ENCODE measurements at places on chromosomes 16 and 17. TPM values are rescaled to one million over a fixed set of nuclear protein-coding genes. Genes with fewer than 3 reads are reported as not detected.

Gene C17orf78
- not detected for total RNA-seq

DNA sequence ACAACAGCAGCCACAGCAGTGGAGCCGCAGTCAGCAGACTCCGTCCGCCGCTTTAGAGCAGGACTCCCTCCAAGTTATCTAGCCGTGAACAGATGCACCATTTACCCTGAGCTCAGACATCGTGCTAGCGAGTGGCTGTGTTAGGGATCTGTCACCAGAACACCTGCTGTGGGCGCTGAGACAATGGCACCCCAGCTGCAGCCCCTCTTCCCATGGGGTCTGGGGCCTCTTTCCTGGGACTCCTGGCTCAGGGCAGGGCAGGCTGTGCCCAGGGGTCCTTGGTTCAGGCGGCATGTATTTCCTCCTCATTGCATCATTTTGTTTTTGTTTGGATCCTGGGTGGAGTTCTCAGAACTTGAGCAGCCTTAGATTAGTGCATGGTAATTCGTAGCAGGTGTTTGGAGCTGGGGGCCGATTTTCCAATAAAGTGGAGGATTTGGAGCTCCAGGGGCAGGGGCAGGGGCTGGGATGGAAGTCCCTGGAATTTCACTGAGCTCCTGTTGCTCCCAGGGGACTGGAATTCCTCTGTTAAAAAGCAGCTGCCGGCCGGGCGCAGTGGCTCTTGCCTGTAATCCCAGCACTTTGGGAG, 23.4 kb downstream of the NMRAL1 start:
- DNase-seq, result no peak

GRCh38 chr17:42049834-42050392, 488 bp downstream of the C17orf113 start:
- DNase-seq, result peak; percentile 46

Gene SLC5A11
- not detected for total RNA-seq

Gene CACNG1
- total RNA-seq, result not detected

Gene MMD
- total RNA-seq, result 35.2 TPM

- peak; percentile 92 for DNase-seq
Observed at GRCh38 chr17:7842380-7843256, 8.6 kb downstream of the KDM6B start.

- DNase-seq, result peak; percentile 29
Observed at GRCh38 chr17:70181376-70181775, 12.0 kb downstream of the KCNJ2 start.

DNA sequence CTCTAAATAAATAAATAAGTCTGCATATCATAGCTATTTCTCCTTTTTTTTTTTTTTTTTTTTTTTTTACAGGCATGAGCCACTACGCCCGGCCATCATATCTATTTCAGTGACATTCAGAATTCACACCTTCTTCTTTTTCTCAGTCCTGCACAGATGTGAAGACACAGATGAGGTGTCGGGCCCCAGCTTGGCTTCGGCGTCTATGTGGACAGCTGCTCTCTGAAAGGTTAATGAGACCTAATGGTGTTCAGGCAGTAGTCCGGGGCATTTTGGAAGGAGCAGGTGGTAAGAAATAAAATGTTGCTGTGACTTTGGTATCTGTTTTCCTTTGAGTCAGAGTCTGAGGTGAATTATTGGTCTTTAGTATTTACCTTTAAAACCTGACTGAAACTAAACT, 23.6 kb downstream of the TANGO6 start:
- no peak for DNase-seq

Gene DHX58
- 22.3 TPM for total RNA-seq

DNA sequence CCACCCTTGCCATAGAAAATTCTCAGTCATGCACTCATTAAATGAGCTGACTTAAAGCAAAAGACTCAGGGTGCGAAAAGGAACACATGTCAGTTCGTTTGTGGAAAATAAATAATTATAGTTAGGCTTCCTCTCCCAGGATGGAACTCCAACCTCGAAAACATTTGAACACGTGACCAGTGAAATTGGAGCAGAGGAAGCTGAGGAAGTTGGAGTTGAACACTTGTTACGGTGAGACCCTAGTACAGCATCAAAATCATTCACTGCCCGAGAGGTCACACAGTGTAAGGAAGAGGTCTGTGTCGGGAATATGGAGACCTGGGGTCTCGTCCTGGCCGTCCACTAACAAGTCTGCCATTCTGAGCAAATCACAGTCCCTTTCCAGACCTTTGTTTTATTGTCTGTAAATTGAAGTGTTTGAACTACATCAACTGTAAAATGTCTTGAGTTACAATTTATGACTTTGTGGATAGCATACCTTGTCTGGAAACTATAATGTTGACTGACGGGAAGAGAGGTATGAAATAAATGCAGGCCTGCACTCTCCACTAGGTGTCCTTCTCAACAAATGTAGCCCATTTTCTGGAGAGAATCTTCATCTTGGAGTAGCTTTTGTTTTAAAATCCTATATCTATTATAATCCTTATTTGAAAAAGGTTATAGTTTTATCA, 7.7 kb downstream of the PSMD7 start:
- no peak for DNase-seq

- no peak for DNase-seq
Observed at GRCh38 chr17:43018932-43019331, 3.3 kb downstream of the VAT1 start.

DNA sequence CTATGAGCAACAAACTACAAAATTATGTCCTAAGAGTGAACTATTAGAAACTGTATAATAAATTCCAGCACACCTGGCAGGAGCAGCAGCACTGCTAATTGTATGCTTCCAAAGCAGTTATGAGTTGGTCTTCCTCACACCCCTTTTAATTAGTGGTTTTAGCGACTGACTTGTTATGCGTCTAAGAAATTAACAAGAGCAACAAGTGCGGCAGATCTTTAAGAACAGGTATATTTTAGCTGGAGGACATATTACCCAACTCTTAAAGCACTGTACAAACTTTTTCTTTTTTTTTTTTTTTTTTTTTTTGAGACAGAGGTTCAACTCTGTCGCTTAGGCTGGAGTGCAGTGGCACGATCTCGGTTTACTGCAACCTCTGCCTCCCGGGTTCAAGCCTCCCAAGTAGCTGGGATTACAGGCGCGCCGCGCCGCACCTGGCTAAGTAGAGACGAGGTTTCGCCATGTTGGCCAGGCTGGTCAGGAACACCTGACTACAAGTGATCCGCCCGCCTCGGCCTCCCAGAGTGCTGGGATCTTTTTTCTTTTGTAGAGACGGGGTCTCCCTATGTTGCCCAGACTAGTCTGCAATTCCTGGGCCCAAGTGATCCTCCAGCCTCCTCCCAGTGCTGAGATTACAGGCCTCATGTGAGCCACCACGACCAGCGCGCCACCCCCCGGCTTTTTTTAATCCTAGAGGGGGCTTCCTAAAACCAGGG, 1.6 kb upstream of the FBXL20 start:
- no peak for DNase-seq

Gene OR1A1
- not detected for total RNA-seq

Gene SMG6
- total RNA-seq, result 18.9 TPM

DNA sequence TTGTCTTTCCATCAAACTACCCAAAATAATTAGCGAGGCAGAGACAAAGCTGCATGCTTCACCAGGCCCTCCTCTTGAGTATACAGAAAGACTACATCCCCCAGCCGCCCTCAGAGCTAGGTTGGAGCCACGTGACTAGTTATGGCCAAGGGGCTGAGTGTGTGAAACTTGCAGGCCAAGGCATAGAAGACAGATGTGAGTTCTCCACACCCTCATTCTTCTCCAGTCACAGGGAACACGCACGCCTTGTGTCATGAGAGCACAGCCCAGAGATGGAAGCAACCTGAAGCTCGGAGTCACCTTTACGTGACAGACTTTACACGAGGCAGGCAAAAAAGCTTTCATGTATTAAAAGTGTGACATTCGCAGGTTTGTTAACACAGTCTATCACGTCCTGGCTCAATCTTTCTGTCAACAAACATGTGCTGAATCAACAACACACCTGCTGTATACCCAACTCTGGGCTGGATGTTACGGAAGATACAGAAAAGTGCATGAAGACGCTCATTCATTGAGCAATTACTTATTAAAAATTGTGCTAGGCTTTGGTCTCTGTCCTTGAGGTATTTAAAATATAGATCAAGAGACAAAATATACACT, 38.3 kb downstream of the STX8 start:
- no peak for DNase-seq

GRCh38 chr16:3004781-3005284, 7.9 kb upstream of the CLDN9 start:
- no peak for DNase-seq

Gene SLC35G6
- not detected for total RNA-seq

Gene CCL8
- 0.69 TPM for total RNA-seq

Gene MT1F
- 12.8 TPM for total RNA-seq

Gene TNP2
- total RNA-seq, result not detected

DNA sequence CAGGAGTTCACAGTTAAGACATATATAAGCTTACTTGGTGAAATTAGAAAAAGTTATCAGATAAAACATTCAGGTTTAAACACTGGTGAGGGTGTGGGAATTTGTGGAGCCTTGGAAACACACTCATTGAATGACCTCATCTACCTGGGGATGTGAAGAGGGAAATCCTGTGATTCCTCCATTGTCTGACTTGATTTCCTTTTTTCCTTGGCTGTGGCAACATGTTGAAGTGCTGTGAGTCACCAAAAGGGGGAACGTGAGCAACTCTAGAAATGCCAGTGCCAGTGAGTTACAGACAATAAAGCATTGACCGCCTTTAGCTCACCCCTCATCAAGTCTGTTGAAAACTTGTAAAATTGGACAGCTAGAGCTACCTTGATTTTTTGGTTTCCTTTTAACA, 1.8 kb downstream of the HMOX2 start:
- DNase-seq, result peak; percentile 74

GRCh38 chr17:5897275-5897911, 172.8 kb upstream of the WSCD1 start:
- no peak for DNase-seq

GRCh38 chr17:77959126-77959925, 823 bp downstream of the TNRC6C start:
- DNase-seq, result peak; percentile 10

Data from M059J (cell line).